Activated CD4-positive, alpha-beta T cell treated with anti-CD3 and anti-CD28 coated beads, Interleukin-2, amount 50 U/mL, for 48 hours (primary cell): ENCODE measurements at places on chromosomes 3 and 15.

DNA sequence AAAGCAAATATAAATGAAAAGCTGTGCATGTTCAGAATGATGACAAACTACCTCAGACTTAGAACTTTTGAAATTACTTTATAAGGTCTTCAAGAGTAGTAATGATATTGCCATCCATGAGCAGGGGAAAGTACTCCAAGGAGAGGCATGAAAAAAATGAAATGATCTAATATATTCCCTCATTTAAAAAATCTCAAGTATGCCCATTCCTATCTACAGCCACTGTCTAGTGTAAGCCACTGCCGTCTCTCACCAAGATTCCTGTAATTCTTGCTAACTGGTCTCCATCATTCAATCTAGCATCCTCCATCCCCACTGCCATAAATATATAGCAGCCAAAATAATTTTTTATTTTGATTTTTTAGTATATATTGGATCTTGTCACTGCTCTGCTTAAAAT, 258.8 kb downstream of the PLOD2 start:
- no peak for DNase-seq

GRCh38 chr3:136626493-136626892, 125.7 kb downstream of the STAG1 start:
- DNase-seq: no peak

GRCh38 chr15:101018016-101018415, 98.9 kb downstream of the LRRK1 start:
- no peak for DNase-seq

DNA sequence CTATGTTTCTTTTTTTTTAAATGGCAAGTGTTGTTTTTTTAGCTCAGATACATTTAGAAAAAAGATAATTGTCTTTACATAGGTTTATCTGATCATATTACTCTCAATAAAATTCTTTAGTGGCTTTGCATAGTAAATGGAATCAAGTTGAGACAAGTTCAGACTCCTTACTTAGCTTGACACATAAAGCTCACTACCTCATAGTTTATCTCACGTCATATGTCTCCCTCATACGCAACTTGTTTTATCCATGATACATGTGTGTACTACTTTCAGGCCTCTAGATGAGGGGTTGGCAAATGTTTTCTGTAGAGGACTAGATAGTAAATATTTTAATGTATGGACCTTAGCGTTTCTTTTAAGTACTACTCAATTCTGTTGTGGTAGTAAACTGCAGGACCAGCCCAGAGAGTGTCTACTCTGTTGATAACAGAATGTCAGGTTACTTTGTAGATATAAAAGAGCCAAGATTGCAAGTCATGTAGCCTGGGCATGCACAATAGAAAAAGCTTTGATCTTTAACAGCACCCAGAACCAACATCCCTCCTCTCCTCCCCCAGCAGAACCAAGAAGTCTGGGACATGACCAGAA, 28.2 kb upstream of the MGA start:
- DNase-seq: no peak

DNA sequence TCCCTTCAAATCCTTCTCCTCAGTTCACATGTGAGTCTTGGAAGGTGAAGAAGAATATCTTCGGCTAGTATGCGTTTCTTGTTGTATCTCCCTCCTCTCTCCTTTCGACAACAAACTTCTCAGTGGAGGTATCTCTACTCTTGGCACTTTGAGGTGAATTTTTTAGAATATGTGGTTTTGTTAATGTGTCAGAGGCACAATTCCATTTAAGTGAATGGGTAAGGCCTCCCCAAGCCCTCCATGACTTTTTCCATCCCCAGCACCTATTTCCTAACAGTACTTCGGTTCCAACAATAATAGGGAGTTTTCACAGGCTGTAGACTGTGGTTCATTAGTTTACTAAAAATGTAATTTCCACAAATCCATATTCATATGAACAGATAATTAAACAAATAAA, 74.2 kb downstream of the TM4SF4 start:
- no peak for DNase-seq

GRCh38 chr3:131812433-131812832, 222.4 kb downstream of the CPNE4 start:
- DNase-seq: no peak

DNA sequence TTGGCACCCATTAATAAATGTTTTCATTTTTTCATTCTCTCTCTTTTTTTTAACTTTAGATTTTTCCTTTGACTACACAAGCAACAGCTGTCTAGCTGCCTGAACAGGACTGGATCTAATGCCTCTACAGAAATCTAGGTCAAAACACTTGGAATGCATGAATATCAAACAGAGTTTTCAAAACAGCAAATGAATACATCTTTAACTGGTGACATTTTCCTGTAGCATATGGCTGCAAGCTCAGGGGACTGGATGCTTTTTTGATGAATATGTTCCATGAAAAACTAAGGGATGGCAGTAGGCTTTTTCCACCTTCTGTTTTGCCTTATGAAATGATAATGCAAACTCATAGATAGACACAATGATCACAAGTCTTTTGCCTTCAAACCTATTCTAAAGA, 661.7 kb downstream of the MCTP2 start:
- no peak for DNase-seq

GRCh38 chr3:56164436-56164835, 303.8 kb downstream of the ERC2 start:
- DNase-seq: no peak

DNA sequence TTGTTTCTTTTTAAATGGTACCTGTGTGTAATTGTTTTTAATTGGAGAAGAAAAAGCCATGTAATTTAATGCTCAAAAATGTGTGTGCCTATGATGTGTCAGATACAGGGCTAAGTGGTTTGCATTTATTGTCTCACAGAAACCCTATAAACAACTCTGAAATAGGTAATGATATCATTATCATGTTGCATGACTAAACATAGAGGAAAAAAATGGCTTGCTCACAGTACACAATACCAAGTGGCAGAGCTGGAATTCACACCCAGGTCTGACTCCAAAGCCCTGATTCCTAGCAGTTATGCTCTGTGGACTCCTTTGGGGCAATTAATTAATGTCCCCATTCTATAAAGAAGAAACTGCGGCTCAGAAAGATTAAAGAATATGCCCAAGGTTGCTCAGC, 237.4 kb upstream of the TRIM42 start:
- no peak for DNase-seq

GRCh38 chr3:16900779-16901440, 16.2 kb downstream of the PLCL2 start:
- DNase-seq: no peak

DNA sequence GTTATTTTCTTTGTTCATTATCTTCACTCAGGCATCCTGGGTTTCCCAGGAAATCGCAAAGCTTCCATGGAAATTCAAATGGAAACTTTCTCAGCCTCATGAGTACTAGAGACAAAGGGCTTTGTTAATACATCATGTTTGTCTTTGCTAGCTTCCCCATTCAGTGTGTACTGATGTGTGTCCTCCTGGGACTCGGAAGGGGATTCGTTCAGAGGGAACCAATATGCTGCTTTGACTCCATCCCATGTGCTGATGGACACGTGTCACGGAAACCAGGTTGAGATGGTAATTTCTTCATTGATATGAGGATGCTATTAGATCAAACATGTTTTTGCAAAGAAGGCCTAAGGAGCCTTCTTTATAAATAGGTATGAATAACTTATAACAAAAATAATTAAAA, 87.0 kb upstream of the KCNAB1 start:
- no peak for DNase-seq

- DNase-seq: no peak
Observed at GRCh38 chr3:1272546-1273265, 179.9 kb downstream of the CNTN6 start.

DNA sequence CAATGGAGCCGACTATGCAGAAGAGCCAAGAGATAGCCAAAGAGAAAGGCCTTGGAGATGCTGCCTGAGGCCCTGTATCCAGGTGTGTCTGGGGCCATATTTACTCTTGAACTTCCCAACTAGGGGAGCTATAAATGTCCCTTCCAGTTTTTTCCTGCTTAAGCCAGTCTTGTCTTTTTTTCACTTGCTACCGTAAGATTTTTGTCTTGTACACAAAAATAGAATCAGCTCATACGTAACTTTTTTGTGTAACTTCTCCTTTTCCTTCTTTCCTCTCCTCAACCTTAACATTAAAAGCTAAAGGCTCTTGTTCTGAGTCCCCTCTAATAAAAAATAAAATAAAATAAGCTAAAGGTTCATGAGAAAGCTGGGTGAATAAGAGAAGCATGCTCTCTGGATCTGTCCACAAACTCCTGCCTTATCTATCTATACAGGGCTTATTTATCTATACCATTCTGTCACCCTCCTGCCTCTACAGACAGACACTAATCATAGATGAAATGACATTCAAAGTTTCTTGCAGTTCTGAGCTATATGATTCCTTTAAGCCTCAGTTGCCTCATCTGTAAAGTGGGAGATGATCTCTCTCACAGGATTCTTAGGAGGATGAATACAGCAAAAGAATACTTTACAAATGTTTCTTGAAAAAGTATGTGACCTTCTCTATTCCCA, 4.6 kb downstream of the SUMF1 start:
- no peak for DNase-seq

DNA sequence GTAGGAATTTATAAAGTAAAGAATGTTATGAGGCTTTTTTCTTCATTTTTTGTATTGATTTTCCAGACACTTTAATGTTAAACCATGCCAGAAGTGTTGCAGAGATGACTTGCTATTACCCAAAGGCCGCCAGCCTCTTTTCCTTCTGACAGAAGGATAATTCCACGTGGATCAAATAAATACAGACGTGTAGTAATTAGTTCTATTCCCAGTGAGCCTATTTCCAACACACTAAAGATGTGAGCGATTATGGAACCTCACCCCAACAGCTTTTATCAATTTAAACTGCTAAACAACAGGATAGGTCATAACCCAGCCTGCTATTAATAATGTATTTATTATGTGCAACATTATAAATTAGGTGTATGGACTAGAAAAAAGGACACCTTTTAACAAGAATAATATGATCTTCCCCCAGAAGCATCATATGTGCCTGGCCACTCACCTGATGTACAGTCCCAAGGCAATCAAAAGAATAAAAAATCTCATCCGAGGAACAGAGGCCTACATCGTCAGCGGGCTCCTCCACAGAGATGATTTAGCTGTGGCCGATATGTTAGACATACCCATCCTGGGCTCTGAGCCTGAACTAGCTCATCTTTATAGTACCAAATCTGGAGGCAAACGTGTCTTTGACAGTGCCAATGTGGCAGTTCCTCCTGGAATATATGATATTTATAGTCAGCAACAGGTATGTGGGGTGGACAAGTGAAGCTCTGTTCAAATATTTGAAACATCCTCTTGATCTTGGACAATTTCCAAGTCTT, 125.9 kb upstream of the C15orf61 start:
- no peak for DNase-seq

- DNase-seq: no peak
Observed at GRCh38 chr15:79635897-79636561, 203.9 kb downstream of the MINAR1 start.

- no peak for DNase-seq
Observed at GRCh38 chr3:30952786-30953185, 58.3 kb upstream of the GADL1 start.

DNA sequence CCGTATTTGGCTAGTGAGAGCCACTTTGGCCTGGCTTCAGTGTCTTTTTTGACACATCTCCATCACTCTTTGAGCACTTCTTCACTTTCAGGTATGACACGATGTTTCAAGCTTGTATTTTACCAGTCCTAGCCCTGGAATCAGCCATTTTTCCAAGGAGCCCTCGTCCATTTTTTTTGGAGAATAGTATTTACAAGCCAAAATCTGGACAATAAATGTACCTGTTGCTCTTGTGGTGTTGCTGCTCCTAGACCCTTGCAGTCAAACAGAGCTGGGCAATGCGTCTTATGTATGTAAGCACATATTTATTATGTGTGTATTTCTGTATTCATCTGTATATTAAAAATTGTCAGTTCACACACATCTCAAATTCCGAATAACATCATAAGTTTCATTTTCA, 231.2 kb downstream of the THSD4 start:
- no peak for DNase-seq

DNA sequence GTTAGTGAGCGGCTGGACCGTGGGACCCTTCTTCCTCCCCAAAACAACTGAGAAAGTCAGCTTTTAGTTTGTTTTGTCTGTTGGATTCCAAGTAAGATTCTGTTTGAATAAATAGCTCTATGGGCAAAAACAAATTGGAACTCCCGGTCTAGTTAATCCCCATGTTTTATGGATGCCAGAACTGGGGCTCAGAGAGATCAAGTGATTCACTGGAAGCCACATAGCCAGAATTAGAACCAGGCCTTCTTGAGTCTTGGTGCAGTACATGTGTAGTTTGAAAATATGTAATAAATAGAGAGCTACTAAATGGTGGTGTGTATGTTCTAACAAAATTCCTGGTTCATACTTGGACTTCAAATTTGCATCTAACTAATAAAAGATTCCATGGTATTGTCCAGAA, 29.3 kb upstream of the POLR2M start:
- no peak for DNase-seq

DNA sequence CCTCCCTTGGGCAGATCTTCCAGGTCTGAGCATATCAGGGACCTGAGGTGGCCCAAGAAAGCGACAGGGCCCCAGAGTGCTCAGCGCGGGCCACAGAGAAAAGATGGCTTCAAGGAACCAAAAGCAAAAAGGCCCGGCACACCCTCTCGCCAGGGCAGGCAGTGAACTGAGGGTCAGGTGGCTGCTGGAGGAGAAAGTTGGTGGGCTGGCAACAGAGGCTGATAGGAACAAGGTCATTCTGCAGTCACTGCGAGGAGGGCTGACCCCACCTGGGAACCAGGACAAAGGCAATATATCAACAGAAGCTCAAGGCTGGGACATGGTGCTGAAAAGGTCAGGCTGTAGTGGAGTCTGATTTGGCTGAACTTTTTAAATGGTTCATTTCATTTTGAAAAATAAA, 2.8 kb upstream of the ACSBG1 start:
- no peak for DNase-seq

- DNase-seq: no peak
Observed at GRCh38 chr3:27623085-27623753, 98.9 kb downstream of the EOMES start.

GRCh38 chr3:88009066-88009465, 49.7 kb downstream of the CGGBP1 start:
- no peak for DNase-seq

GRCh38 chr3:43949594-43949993, 258.9 kb downstream of the ABHD5 start:
- no peak for DNase-seq

DNA sequence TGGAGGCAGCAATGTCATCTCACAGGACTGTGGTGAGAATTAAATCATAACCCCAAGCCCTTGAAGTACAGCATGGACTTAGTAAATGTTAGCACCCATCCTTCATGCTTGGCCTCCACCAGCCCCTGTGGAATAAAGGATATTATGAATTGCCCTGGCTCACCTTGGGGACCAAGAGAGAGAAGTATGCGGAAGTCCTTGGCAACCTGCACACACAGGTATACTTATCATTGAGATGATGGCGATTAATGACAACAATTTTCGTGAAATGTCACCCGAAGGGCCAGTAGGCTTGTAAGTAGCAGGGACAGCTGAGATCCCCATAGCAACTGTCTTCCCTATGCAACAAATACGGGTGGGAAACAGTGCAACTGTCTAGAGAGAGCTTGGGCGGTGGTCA, 102.0 kb downstream of the FAM43A start:
- DNase-seq: no peak

- peak; percentile 53 for DNase-seq
Observed at GRCh38 chr15:85793641-85794597, 806 bp downstream of the KLHL25 start.

GRCh38 chr15:64389036-64389435, 1.4 kb downstream of the TRIP4 start:
- DNase-seq: no peak

GRCh38 chr3:164192974-164193373, 885.3 kb downstream of the SI start:
- no peak for DNase-seq
